Kasumi-1 (cell line): ENCODE measurements at places on chromosomes 3 and 15.

- peak; percentile 87 for DNase-seq
Observed at GRCh38 chr15:58269455-58270414, 131.6 kb downstream of the AQP9 start.

- no peak for DNase-seq
Observed at GRCh38 chr3:70737666-70738290, 425.3 kb upstream of the MDFIC2 start.

DNA sequence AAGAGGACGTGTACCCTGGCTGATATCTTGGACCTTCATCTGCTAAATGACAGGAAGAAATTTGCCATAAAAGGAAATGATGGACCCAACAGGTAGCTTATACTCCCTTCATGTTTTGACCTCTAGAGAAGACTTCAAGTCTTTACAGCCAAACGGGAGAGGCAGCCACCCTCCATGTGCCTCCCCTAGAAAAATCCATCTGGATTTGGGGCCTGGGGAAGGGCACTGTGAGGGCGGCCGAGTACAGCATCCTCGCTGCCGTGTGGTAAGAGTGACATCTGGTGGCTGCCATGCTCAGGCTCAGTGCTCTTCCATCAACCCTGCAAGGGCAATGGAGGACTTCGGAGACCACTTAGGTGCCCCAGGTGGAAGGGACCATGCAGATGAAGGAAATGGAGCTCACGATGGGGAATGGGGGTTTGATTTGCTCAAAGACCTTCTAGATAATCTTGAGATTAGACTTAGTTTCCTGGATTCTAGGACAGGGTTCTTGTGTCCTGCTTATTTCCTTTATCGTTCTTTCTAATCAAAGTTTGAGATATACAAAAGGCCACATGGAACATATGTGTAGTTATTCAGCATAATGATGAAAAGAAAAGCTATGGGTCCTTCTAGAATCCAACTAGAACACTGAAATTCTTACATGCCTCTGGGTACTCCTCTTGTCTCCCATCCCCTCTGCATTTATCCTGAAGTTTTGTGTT, 44.4 kb downstream of the AQP9 start:
- DNase-seq, result peak; percentile 53

GRCh38 chr3:162507397-162507796, 1010.8 kb downstream of the OTOL1 start:
- DNase-seq, result no peak

DNA sequence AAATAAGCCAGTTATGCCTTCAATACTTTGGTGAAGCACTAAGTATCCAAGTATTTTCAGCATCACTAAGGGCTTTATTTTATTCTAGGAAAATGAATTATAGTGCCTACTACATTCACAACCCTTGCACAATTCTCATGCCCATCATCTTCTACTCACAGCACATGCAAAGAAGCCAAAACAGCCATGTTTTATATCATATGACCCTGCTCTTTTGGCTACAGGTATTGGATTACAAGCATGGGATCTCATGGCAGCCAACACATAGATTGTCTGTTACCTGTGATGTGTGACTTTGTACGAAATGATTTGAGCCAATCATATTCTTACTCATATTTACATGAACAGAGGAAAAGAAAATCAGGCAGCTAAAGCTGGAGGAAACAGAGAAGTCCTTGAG, 38.6 kb downstream of the STT3B start:
- no peak for DNase-seq

DNA sequence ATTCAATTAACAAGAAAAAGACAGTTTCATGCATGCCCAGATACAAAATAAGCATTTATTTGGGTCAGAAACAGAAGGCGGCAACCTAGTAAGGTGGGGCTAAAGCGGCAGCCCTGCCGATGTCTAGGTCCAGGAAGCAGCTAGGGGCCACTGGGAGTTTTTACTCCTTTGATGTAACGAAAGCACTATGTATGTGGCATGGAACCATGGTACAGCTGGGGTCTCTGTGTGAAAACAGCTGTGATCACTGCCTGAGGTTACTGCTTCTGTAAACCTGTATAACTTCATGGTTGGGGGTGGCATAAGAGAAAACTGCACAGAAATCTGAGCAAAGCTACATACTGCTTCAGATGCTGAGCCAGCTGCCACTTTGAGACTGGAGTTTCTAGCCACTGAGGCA, 119.5 kb downstream of the ZNF280D start:
- DNase-seq, result no peak

DNA sequence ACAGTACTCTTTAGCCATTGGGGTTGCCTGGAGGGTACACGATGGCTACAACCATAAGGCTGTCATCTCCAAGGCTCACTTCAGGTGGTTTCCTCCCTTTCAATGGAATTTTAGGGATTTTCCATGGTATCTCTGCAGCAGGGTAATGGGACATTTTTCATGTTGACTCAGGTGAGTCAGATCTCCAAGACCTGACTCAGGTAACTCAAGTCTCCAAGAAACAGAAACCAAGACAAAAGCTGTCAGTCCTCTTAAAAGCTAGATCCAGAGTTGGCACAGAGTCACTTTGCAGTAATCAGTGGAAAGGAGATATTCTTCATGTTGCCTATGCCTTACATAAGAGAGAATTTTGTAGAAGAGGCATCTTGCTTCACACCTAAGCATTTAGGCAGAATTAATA, 375.8 kb upstream of the ARPP21 start:
- DNase-seq, result no peak

DNA sequence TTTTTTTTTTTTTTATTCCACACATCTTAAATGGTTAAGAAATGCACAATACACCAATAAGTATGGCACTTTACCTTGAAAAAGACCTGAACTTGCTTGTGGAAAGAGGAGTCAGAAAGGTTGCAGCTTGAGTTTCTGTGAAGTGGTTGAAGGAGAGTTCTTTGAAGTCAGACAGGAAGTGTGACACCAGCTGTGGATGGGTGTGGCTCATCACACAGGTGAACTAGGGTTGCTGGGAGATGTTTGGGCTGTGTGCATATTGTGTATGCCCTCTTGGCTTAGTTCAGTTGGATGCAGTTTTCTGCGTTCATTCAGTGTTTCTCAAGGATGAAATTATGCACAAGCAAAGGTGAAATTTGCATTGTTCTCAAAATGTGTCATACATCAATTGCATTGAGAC, 6.3 kb downstream of the AEN start:
- no peak for DNase-seq

GRCh38 chr3:147890114-147890513, 480.9 kb downstream of the ZIC1 start:
- DNase-seq, result no peak

DNA sequence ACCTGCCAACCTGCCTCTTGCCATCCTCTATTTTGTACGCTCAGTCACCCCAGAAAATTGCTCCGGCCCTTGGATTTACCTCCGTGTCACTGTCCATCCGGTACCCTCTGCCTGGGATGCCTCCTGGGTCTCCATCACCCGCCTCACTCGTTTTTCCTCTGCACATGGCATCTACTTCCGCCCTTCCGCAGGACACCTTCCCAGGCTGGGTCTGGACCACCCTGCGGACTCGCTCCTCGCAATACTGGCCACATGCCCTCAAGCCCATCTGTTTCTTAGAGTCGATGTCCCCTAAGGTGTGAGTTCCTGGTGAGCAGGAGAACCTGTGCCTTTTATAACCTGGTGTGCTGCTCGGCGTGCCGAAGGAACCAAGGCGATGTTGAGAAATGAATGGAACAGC, 58.5 kb downstream of the APBA2 start:
- no peak for DNase-seq

DNA sequence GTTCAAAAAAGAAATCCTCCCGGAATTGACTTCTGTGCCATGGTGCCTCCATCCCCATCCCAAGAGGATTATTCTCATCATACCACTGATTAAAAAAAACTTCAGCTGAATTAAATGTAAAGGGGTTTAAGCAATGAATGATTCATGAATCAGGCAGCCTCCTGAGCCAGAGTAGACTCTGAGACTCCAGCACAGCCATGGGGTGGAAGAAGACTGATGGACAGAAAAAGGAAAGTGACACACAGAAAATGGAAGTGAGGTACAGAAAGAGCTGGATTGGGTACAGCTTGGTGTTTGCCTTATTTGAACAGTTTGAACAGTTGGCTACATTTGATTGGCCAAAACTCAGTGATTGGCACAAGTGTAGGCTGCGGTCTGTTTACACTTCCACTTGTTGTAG, 224.8 kb upstream of the ATP10A start:
- no peak for DNase-seq

DNA sequence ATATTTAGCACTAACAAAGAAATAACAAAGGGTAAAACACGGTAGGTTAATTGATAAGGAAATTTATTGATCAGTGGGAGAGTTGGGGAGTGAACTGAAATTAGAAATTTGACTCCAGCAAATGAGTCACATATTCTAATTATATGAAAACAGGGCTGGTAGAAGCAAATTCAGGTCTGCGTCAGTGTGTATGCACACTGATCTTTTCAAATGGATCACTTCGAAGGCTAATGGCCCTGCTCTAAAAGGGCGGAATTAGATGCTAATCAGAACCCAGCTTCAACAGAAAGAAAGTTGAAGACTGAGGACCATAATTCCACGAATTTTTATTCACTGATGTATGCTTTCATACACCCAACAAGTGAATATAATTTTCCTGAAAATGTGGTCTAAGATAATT, 762.4 kb upstream of the DPPA4 start:
- no peak for DNase-seq

GRCh38 chr3:179015551-179016020, 56.0 kb downstream of the ZMAT3 start:
- DNase-seq, result peak; percentile 83

- no peak for DNase-seq
Observed at GRCh38 chr3:170773682-170774425, 96.1 kb downstream of the RPL22L1 start.

DNA sequence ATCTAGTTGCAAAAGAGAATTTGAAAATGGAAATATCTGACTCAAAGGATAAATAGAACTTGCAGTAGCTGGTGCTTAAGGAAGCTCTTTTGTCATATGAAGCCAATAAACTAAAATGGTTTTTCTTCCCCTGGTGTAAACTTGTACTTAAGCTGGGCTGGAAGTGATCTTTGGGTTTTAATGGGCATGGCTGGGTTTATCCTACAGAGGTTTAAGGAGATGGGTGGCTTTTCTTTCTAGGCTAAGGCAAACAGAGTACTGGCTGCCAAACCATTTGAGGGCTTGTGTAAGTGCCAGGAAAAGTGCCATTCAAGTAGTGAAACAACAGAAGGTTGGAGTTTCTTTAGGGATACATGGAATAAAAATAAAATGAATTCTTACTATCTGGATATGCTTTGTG, 12.1 kb upstream of the UTS2B start:
- DNase-seq, result no peak

GRCh38 chr15:70605606-70606410, 157.6 kb downstream of the UACA start:
- DNase-seq, result no peak

GRCh38 chr15:98503970-98504369, 144.4 kb upstream of the IGF1R start:
- DNase-seq, result peak; percentile 99

DNA sequence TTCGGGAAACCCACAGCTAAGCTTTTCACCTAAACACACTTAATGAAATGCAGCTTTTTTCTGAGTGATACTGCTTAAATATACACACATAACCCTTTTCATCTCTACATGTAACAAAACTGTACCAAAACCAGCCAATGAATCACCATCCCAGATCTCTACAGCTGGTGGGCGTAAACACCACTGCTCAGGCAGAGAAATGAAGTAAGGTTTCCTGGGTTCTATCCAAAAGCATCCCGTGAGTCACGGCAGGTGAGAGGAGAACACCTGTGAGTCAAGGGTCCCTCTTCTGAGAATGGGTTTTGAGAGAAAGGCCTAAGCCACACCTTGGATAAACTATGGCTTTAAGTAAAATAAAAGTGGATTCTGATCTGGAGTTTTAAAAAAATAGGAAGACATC, 2.6 kb downstream of the CLDN1 start:
- DNase-seq, result no peak

GRCh38 chr3:13111173-13111872, 38.1 kb upstream of the IQSEC1 start:
- DNase-seq, result no peak

DNA sequence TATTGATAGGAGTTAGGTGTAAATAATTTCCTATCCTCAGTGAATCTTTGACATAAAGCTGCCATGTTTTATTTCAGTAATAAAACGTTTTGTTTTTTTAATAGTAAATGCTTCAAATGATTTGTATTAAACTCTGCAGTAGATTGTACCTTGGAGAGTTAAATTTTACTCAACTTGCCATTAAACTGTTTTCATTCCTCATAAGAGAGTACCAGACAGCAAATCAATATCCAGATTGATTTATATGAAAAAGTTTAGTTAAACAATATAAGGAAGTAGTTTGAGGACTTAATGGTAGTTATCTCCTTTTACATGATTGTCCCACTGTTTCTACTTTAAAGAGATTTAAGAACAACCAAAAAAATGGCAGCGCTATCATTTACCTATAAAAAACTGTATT, 18.4 kb downstream of the ALDH1A2 start:
- DNase-seq, result no peak

- no peak for DNase-seq
Observed at GRCh38 chr3:197368821-197369220, 70.4 kb upstream of the DLG1 start.

- DNase-seq, result no peak
Observed at GRCh38 chr3:179056326-179056725, 15.3 kb downstream of the ZMAT3 start.

DNA sequence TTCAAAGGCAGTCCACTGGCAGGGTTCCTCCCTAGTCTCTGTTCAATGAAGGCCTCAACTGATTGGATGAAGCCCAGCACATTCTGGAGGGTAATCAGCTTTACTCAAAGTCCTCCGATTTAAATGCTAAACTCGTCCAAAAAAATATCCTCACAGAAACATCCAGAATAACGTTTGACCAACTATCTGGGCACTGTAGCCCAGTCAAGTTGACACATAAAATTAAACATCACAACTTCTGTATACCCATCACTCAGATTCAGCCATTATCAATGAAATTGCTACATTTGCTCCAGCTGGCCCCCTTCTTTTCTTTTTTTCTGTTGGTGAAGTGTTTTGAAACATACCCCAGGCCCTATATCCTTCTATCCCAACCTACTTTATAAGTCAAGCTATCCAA, 64.5 kb upstream of the WNT5A start:
- no peak for DNase-seq

GRCh38 chr3:156431334-156432124, 123.4 kb downstream of the SSR3 start:
- DNase-seq, result no peak

- DNase-seq, result no peak
Observed at GRCh38 chr15:46768287-46768686, 949.0 kb upstream of the SEMA6D start.

DNA sequence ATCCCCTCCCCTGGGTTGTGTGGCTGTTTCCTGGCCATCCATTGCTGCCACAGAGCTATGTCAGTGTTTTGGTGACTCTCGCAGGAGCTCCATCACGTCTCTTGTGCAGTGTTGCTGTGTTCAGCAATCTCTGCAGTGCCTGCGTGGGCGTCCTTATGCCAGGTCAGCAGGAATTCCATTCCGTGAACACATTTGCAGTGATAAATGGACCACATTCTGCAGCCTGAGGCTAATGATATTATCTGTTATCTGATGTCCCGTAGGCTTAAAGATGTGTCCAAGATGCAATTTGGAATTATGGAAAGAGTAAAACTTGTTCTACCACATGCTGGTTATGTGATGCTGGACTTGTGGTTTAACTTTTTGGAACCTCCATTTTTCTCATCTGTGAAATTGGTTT, 25.5 kb upstream of the COL6A6 start:
- no peak for DNase-seq
